GM04504 (cell line): ENCODE measurements at places on chromosomes 4 and X.
A peak's percentile ranks its signal among the peaks of the same experiment; 100 is the strongest.

GRCh38 chr4:175166020-175166419 lies 247.9 kb downstream of the ADAM29 start:
- no peak for DNase-seq

DNA sequence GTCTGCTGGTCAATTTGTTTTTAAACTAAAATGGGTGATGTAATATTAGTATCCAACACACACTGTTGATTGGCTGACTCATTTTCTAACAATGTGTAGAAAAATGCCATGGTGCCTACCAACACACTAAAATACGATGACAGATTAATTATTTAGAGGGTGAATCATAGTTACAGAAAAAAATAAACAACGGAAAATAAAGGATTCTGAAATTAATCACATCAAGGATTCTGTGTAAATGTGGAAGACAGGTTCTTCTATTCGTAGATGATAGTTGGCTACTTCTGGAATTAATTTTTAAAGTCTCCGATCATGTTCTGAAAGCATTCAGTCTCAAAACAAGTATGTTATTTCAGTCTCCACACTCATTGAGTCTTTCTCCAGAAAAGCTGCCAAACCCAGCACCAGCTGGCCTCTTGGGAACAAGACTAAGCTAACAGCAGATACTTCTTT lies 8.2 kb upstream of the IQCM start:
- DNase-seq = peak; percentile 82

GRCh38 chr4:157222771-157223160 lies 2.2 kb downstream of the GRIA2 start:
- no peak for DNase-seq

DNA sequence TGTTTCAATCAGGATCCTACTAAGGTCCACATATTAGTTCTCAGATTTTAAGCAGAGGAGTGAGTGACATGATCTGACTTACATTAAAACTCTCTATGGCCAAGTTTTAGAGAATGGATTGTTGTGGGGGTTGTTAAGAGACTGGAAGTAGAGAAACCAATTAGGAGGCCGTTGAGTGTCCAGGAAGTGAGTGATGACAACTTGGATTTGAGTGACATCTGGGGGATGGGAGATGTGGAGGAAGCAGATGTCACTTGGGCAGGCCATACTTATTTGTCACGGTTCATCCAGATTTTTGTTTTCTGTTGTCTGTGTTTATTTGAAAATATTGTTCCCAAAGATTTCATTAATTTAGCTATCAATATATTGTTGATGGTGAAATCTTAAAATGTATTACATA lies 28.3 kb downstream of the ADD1 start:
- DNase-seq = no peak

DNA sequence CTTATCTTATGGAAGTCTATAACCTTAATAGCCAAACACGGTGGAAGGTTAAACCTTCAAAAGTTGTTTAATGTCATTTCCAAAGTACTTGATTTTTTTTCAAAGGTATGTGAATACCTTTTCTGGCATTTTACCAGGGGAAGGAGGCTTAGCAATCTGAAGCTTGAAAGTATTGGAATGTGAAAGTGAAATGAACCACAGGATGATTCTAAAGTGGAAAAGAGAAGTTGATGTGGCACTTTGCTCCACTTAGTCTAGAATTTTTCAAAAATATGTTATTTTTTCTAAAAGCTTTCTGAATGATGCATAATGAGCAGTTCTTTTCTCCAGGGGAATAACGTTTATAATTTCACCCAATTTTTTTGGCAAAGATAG lies 19.2 kb downstream of the PI4K2B start:
- no peak for DNase-seq

- no peak for DNase-seq
These were observed 178.3 kb downstream of the SNCA start for GRCh38 chr4:89658701-89659024.
